ENCODE measurements at places on chromosomes 16 and 17.

DNA sequence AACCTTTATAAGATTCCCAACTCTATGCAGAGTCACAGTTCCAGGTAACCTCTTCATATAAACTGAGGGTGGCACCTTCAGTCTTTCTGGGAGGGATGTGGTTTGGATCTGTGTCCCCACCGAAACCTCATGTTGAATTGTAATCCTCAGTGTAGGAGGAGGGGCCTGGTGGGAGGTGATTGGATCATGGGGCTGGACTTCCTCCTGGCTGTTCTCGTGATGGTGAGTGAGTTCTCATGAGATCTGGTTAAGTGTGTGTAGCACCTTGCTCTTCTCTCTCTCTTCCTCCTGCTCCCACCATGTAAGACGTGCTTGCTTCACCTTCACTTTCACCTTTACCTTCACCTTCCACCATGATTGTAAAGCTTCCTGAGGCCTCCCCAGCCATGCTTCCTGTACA, 30.5 kb downstream of the HS3ST2 start:
- no peak for DNase-seq

DNA sequence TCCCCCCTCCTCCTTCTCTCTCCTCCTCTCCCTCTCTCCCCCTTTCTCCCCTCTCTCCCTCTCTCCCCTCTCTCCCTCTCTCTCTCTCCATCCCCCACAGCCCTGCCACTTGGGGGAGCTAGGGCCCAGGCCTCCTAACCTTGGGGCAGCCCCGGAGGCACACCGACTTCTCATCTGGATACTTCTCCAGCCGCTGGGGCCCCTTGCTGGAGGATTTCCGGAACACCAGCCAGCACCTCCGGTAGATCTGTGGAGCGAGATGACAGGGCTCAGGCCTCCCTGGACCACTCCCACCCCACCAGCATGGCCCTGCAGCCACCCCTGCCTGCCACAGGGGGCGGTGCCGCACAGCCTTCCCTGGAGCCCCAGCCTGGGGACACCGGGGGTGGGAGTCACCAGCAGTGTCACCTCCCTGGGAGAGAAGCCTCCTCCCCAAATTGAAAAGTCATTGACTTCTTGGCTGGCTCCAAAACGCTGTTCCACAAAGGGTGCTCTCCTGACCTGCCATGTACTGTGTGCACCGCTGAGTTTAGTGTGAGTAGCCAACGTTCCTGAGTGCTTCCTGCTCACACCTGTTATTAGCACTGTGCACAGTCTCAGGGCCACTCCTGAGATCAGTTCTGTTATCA, 10.5 kb downstream of the DOK4 start:
- no peak for DNase-seq

DNA sequence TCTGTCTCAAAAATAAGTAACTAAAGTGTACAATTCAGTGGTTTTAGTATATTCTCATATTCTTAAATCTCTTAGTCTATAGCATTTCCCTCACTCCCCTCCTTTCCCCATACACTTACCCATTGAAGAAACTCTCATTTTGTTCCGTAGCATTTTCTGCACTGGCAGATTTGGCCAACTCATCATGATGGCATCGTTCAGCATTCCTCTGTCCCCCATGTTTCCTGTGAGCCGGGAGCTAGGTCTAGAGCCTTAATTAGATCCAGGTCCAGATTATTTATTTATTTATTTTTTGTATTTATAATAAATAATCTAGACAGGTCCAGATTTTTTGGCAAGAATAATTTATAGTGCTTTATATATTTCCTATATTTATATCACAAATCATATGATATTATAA, 31.0 kb downstream of the HEATR3 start:
- DNase-seq = no peak

GRCh38 chr17:49510059-49510719, 15.1 kb downstream of the NGFR start:
- no peak for DNase-seq

GRCh38 chr17:43399839-43400328, 1.1 kb downstream of the ARL4D start:
- DNase-seq = no peak

DNA sequence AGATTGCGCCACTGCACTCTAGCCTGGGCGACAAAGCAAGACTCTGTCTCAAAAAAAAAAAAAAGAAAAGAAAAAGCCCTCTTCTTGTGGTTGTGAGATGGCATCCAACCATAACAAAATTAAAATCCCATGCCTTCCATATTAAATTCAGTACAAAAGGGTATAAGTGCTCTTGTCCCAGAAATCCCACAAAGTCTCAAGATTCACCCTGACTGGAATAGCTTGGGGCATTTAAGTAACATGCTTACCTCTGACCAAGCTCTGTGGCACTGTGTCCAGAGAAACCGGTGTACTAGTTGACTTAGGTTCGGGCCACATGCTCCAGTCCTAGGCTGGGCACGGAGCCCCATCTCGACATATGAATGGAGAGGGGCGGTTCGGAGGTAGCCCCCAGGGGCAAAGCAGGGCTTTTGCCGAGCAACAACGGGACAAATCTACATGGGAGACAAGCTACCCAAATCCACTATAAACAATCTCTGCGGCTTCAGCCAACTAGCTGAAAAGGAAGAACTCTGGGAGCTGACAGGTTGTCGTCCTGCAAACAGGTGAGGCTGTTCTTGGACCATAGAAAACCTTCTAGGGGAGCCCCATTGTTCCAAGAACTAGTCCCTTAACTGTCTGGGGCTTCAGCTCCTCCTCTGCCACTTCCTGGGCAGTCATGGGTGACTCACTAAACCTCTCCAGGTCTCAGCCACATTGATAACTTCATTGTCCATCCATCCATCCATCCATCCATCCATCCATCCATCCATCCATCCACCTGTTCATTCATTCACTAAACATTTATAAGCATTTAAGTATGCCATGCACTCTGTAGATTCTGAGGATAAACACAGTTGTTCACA, 10.3 kb upstream of the IL4R start:
- DNase-seq = no peak

GRCh38 chr16:1786242-1787055, 3.7 kb downstream of the NUBP2 start:
- DNase-seq = no peak

- no peak for DNase-seq
Measured at GRCh38 chr16:61182391-61182790, 853.8 kb downstream of the CDH8 start.

GRCh38 chr17:39920218-39921210, 2.1 kb upstream of the GSDMB start:
- no peak for DNase-seq
